ENCODE measurements at places on chromosomes 5 and 9. TPM values are rescaled to one million over a fixed set of nuclear protein-coding genes. Genes with fewer than 3 reads are reported as not detected.

ORM2 gene
- not detected for total RNA-seq

ABO gene
- 4.2 TPM for total RNA-seq

GDA gene
- total RNA-seq = not detected

TCOF1 gene
- 62.6 TPM for total RNA-seq

PMPCA gene
- 79.3 TPM for total RNA-seq

HMMR gene
- total RNA-seq = 0.42 TPM

WNT8A gene
- total RNA-seq = not detected

SMIM32 gene
- not detected for total RNA-seq

SCGB3A1 gene
- total RNA-seq = not detected

SLC6A19 gene
- total RNA-seq = not detected

DOCK8 gene
- 207 TPM for total RNA-seq

RPL35 gene
- 896 TPM for total RNA-seq

HSPA4 gene
- total RNA-seq = 38.3 TPM
